Type B pancreatic cell (in vitro differentiated cells): ENCODE measurements at places on chromosomes 2 and 18.

- no peaks in the 10 kb centered on the region for H3K36me3 ChIP-seq
- H3K4me3 ChIP-seq = no peak overlapping the region
- peaks cover 10% of the 10 kb centered on the region for H3K4me1 ChIP-seq
- peaks cover 3% of the 10 kb centered on the region for H3K27me3 ChIP-seq
- no peak overlapping the region for H3K27ac ChIP-seq
- no peak for DNase-seq
Measured at GRCh38 chr18:62372156-62372555, 47.0 kb downstream of the TNFRSF11A start.

DNA sequence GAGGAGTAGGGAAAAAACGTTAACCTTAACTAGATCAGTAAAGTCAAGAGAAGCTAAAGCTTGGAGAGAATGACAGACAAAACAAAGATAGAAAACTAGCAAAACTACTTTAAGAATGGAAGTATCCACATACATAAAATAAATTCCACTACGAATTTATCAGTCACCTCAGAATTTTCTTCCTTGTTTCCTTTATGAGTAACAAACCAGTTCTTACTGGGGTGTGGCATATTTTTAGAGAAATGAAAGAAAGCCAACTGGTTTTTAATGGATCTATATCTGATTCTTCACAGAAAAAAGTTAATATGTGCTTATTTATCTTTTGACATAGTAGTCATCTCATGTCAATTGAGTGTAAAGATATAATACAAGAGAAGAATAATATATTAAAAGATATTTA, 2033.7 kb upstream of the CELF4 start:
- no peaks in the 10 kb centered on the region for H3K36me3 ChIP-seq
- H3K4me1 ChIP-seq = peaks cover 23% of the 10 kb centered on the region
- H3K4me3 ChIP-seq = no peak overlapping the region
- H3K27me3 ChIP-seq = no peaks in the 10 kb centered on the region
- no peak for DNase-seq

- DNase-seq = no peak
- no peaks in the 10 kb centered on the region for H3K27me3 ChIP-seq
- no peak overlapping the region for H3K27ac ChIP-seq
- H3K4me1 ChIP-seq = peaks cover 24% of the 10 kb centered on the region
- H3K36me3 ChIP-seq = no peaks in the 10 kb centered on the region
Measured at GRCh38 chr2:177721818-177722567, 329.4 kb downstream of the AGPS start.

DNA sequence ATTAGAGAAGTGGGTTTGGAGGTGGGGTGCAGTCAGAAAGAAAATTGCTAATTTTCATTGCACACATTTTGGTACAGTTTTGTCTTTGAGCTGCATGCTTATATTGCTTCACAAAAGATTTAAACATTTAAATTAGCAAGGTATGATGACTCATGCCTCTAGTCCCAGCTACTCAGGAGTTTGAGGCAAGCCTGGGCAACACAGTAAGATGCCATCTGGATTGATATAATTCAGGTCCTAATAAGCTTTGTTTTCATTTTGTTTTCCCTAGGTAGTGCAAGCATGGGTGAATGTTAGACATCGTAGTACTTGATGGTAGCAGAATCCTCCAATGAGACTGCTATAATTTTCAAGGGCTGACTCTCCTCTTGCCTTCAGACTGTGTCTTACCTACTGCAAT, 396.7 kb upstream of the RGPD4 start:
- DNase-seq = no peak
- no peak overlapping the region for H3K27ac ChIP-seq
- no peak overlapping the region for H3K4me3 ChIP-seq

- no peak overlapping the region for H3K4me3 ChIP-seq
- DNase-seq = no peak
- no peaks in the 10 kb centered on the region for H3K27me3 ChIP-seq
- peaks cover 9% of the 10 kb centered on the region for H3K36me3 ChIP-seq
- peaks cover 47% of the 10 kb centered on the region for H3K4me1 ChIP-seq
Measured at GRCh38 chr2:54468673-54469072, 12.5 kb downstream of the SPTBN1 start.

DNA sequence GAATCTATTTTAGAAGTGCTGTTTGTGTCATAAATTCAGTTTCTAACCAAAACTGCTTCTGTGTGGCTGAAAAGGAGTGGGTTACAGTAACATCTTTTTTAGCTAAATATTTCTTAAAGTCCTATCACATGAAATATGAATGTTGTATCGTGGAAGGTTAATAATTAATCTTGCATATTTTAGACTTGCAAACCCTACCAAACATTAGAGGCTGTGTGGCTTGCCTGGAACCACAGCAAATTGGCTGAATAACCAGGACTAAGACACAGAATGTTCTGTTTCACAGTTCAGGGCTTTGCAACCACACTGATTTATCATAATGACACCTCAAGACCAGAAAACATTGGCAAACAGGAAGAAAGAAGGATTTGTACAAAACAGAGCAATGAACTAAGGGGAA, 208.9 kb upstream of the CNTNAP5 start:
- no peaks in the 10 kb centered on the region for H3K36me3 ChIP-seq
- H3K27ac ChIP-seq = no peak overlapping the region
- DNase-seq = no peak
- H3K27me3 ChIP-seq = no peaks in the 10 kb centered on the region
- H3K4me1 ChIP-seq = no peaks in the 10 kb centered on the region
- no peak overlapping the region for H3K4me3 ChIP-seq

DNA sequence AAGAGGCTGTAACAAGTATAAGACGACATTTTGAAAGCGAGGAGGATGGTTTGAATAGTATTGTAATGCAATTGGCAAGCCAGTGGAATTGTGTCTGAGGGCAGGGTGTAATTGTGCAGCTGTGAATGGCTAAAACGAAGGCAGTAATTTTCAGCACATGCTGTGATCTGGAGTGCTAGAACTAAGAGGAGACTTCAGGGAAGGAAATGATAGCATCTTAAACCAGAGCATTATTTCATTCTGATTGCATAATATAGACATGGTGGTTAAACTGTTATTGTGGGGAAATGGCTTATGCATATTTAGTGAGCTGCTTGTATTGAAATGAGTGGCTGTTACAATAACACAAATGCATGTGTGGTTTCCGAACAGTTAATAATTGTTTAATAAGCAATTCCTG, 36.3 kb downstream of the THSD7B start:
- H3K4me1 ChIP-seq = no peaks in the 10 kb centered on the region
- H3K36me3 ChIP-seq = no peaks in the 10 kb centered on the region
- no peaks in the 10 kb centered on the region for H3K27me3 ChIP-seq
- H3K4me3 ChIP-seq = no peak overlapping the region

GRCh38 chr18:27785815-27786471, 391.0 kb downstream of the CDH2 start:
- peaks cover 11% of the 10 kb centered on the region for H3K4me1 ChIP-seq
- no peak overlapping the region for H3K4me3 ChIP-seq
- no peak for DNase-seq
- H3K27ac ChIP-seq = no peak overlapping the region
- H3K36me3 ChIP-seq = no peaks in the 10 kb centered on the region

- peaks cover 6% of the 10 kb centered on the region for H3K27me3 ChIP-seq
- H3K4me1 ChIP-seq = no peaks in the 10 kb centered on the region
- no peak overlapping the region for H3K27ac ChIP-seq
- H3K4me3 ChIP-seq = no peak overlapping the region
- H3K36me3 ChIP-seq = no peaks in the 10 kb centered on the region
- DNase-seq = no peak
Measured at GRCh38 chr2:169119123-169119760, 49.9 kb downstream of the DHRS9 start.

DNA sequence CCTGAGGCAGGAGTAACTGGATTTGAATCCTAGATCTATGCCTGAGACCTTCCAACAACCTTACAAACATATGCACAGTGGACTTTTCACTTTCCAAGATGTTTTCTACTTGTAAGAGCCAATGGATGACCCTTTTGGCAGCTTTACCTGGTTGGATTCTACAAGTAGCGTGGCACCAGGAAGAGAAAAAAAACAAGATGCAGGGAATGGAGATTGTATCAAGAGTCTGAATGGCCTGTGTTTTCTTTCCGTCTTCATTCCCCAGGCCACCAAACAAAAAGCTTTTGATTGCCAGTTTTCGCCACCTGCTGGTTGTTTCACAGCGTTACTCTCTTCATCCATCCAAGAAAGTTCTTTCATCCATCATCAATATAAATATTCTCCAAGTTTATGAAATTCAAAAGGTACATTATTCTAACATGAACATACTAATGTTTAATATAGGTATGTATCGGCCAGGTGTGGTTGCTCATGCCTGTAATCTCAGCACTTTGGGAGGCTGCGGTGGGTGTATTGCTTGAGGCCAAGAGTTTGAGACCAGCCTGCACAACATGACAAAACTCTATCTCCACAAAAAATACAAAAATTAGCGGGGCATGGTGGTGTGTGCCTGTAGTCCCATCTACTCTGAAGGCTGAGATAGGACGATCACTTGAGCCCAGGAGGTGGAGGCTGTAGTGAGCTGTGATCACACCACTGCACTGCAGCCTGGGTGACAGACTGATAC, 3.5 kb upstream of the BCL2 start:
- no peaks in the 10 kb centered on the region for H3K36me3 ChIP-seq
- H3K27me3 ChIP-seq = peaks cover 14% of the 10 kb centered on the region
- peak overlapping the region; percentile 22 for H3K27ac ChIP-seq
- no peak for DNase-seq
- peak overlapping the region; percentile 59 for H3K4me3 ChIP-seq
- H3K4me1 ChIP-seq = peaks cover 18% of the 10 kb centered on the region

DNA sequence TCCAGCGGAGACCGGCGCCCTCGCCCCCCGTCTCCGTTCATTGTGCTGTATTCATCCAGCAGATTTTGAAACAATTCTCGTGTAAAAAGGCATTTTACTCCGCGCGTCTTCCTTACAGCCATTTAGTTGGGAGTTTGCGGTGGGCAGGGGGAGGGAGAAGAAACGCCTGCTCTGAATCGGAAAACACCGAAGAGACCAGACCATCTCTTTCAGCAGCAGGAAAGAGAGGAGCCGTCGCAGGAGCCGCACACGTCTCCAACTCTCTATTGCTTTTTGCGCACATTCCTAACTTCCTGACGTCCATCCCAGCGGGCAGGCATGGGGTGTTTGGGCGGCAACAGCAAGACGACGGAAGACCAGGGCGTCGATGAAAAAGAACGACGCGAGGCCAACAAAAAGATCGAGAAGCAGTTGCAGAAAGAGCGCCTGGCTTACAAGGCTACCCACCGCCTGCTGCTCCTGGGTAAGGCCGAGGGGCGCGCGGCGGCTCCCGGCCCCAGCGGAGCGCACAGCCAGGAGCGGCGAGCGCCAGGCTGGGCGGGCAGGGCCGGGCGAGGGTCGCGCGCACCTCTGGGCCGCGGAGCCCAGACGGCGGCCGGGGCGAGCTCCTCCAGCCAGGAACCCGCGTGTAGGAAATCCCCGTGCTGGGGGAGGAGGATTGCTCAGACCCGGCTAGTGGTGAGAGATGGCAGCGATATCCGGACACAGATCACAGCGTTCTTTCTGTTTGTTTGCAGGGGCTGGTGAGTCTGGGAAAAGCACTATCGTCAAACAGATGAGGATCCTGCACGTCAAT, 63.2 kb downstream of the GNAL start:
- peaks cover 48% of the 10 kb centered on the region for H3K27me3 ChIP-seq
- peak overlapping the region; percentile 87 for H3K4me3 ChIP-seq
- no peak for DNase-seq
- no peaks in the 10 kb centered on the region for H3K36me3 ChIP-seq

DNA sequence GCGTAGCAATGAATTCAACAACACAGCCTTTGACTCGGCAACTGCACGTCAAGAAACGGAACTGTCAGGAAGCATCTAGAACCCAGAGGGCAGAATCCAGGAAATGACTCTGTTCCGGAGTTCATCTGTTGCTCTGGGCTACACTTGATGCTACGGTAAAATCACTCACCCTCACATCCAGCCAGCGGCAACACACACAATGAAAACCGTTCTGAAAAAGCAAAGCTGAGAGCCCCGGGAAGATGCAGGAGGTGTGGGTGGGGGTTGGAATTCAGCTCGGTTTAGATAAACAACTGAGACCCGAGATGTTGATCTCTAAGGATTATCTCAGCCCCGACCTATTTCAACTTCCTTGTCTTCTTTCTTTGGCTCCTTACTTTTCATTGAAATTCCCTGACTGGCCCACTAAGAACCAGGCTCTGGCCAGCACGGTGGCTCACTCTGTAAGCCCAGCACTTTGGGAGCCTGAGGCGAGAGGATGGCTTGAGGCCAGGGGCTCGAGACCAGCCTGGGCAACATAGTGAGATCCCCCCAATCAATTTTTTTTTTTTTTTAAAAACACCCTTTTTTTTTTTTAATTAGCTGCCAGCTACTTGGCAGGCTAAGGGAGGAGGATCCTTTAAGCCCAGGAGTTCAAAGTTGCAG, 13.3 kb upstream of the RAB17 start:
- no peak for DNase-seq
- H3K27ac ChIP-seq = peak overlapping the region; percentile 75
- H3K36me3 ChIP-seq = no peaks in the 10 kb centered on the region

DNA sequence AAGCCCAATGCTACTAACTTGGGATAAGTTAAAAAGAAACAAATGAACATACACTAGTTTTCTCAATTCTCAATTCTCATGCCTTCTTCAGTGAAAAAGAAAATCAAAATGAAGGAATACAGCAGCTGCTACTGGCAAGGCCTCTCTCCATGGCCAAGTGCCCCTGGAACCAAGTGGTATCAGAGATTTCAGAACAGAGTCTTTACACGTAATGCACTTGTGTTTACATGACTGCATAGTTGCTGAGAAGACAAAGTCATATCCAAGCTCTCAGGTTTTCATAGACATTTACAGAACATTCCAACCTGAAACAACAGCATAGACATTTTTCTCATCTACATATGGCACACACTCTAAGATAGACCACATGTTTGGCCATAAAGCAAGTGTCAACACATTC, 789.9 kb downstream of the CBLN2 start:
- DNase-seq = no peak
- H3K27me3 ChIP-seq = no peaks in the 10 kb centered on the region
- H3K36me3 ChIP-seq = no peaks in the 10 kb centered on the region

- peak overlapping the region; percentile 73 for H3K4me3 ChIP-seq
- H3K36me3 ChIP-seq = no peaks in the 10 kb centered on the region
- DNase-seq = no peak
- peaks cover 10% of the 10 kb centered on the region for H3K4me1 ChIP-seq
- H3K27me3 ChIP-seq = peaks cover 8% of the 10 kb centered on the region
Measured at GRCh38 chr2:175606010-175606841, 395.8 kb downstream of the LNPK start.

DNA sequence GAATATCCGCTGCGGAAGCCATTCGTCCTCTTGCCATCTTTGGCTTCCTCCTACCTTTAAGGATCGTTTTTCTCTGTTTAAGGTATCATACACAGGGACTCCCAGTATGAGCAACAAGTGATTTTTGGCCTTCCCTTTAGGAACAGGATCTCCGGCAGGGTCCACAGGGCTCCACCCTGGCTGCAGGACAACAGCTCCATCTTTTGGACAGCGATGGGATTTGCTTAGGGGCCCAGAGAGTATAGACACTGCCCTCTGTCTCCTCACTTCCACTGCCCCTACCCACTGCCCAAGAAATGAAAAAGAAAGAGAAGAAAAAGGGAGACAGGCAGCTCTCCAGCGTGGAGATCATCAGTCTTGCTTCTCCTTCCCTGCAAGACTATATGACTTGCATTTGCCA, 224.5 kb downstream of the UXS1 start:
- H3K4me1 ChIP-seq = peaks cover 4% of the 10 kb centered on the region
- H3K27me3 ChIP-seq = no peaks in the 10 kb centered on the region
- H3K36me3 ChIP-seq = no peaks in the 10 kb centered on the region
- no peak for DNase-seq

GRCh38 chr2:6083136-6083535, 391.0 kb downstream of the SOX11 start:
- H3K4me3 ChIP-seq = no peak overlapping the region
- H3K27me3 ChIP-seq = no peaks in the 10 kb centered on the region
- H3K4me1 ChIP-seq = peaks cover 31% of the 10 kb centered on the region
